ENCODE measurements at places on chromosomes 2 and 18. TPM values are rescaled to one million over a fixed set of nuclear protein-coding genes. Genes with fewer than 3 reads are reported as not detected.

CELF4 gene
- not detected for total RNA-seq

DNA sequence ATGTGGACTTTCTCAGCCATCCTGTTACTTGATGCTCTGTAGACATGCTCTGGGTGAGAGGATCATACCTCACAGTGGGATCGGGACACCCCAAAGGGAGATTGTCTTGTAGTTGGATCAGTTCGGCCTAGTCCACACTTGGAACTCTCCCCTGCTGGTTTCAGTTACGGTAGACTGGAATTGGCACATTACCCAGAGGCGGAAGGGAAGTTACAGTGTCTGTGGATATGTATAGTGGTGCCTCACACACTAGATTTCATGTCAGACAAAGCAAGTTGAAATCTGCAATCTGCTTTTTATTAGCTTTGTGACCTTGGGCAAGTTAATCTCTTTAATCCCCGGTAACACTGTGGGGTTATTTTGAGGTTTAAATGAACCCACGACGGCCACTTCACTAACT lies 16.2 kb upstream of the CTAGE1 start:
- H3K27me3 ChIP-seq = no peaks in the 10 kb centered on the region
- no peaks in the 10 kb centered on the region for H3K4me1 ChIP-seq
- DNase-seq = no peak
- H3K4me3 ChIP-seq = no peak overlapping the region

- H3K27ac ChIP-seq = no peak overlapping the region
- no peaks in the 10 kb centered on the region for H3K36me3 ChIP-seq
- H3K4me1 ChIP-seq = no peaks in the 10 kb centered on the region
- no peak overlapping the region for H3K4me3 ChIP-seq
Observed at GRCh38 chr2:231865222-231865621, 61.0 kb downstream of the NPPC start.

GRCh38 chr2:112582314-112582746 lies 2.1 kb upstream of the CHCHD5 start:
- H3K27ac ChIP-seq = no peak overlapping the region
- no peak overlapping the region for H3K4me3 ChIP-seq
- H3K4me1 ChIP-seq = peaks cover 7% of the 10 kb centered on the region
- no peaks in the 10 kb centered on the region for H3K36me3 ChIP-seq
- no peak for DNase-seq
- no peaks in the 10 kb centered on the region for H3K27me3 ChIP-seq

GRCh38 chr2:157625296-157625695 lies 3.4 kb downstream of the ACVR1C start:
- no peaks in the 10 kb centered on the region for H3K36me3 ChIP-seq
- no peak overlapping the region for H3K4me3 ChIP-seq
- no peak for DNase-seq
- no peak overlapping the region for H3K27ac ChIP-seq
- no peaks in the 10 kb centered on the region for H3K4me1 ChIP-seq
- no peaks in the 10 kb centered on the region for H3K27me3 ChIP-seq

- H3K4me3 ChIP-seq = no peak overlapping the region
- no peak for DNase-seq
- no peaks in the 10 kb centered on the region for H3K27me3 ChIP-seq
- no peak overlapping the region for H3K27ac ChIP-seq
Observed at GRCh38 chr18:55458456-55459203, 129.4 kb downstream of the TCF4 start.

DNA sequence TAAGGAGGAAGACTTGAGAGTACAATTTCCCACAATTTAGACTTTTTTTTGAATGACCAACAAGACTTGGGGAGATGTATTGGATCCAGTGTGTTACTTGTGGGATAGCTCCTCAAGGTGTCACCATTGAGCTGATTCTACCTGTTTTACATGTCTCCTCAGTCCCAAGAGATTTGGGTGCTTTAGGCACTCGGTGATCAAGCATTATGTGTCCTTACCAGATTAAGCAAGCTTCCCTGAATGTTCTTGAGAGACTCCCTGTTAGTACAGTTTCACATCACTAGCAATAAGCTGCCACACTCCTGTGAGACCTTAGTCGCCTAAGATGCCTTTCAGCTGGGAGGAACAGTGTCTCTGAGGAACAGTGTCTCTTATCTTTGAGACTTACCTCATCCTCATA lies 384.3 kb upstream of the SYT4 start:
- H3K27ac ChIP-seq = no peak overlapping the region
- H3K4me3 ChIP-seq = no peak overlapping the region
- no peaks in the 10 kb centered on the region for H3K36me3 ChIP-seq
- DNase-seq = no peak

- H3K4me1 ChIP-seq = no peaks in the 10 kb centered on the region
- no peak overlapping the region for H3K27ac ChIP-seq
- H3K27me3 ChIP-seq = no peaks in the 10 kb centered on the region
- H3K36me3 ChIP-seq = no peaks in the 10 kb centered on the region
Observed at GRCh38 chr2:223536546-223536945, 65.6 kb downstream of the SCG2 start.

All from uterus (tissue), 4 donors.